ENCODE measurements at places on chromosomes 12 and 14.

DNA sequence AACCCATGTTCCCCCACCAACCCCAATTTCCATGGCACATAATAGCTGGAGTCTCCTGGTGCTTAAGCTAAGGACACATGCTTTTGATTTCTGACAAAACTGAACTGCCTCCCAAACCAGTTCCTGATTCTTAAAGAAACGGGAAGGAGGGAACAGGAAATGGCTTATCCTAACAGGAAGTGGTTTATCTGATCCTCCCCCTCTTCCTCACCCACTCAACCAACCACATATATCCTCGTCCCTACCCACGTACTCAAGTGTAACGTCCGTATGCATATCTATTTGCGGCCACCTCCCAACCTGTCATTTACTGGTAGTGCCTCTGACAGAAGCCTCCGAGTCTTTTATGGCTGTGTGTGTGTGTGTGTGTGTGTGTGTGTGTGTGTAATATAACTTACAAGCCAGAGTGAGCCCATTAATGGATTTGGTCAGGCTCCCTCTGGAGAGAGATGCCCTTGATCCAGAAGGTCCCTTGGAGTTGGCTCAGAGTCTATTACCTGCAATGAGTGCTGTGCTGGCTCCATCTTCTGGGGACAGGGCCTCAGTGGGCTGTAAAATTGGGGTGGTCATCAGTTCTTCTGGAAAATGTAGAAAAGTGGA is 7.7 kb downstream of the DAZAP2 start:
- no peak for DNase-seq

- no peak for DNase-seq
Observed at GRCh38 chr12:256958-257357, 5.7 kb downstream of the SLC6A13 start.

- DNase-seq = no peak
Observed at GRCh38 chr12:68397566-68398158, 65.5 kb upstream of the MDM1 start.

DNA sequence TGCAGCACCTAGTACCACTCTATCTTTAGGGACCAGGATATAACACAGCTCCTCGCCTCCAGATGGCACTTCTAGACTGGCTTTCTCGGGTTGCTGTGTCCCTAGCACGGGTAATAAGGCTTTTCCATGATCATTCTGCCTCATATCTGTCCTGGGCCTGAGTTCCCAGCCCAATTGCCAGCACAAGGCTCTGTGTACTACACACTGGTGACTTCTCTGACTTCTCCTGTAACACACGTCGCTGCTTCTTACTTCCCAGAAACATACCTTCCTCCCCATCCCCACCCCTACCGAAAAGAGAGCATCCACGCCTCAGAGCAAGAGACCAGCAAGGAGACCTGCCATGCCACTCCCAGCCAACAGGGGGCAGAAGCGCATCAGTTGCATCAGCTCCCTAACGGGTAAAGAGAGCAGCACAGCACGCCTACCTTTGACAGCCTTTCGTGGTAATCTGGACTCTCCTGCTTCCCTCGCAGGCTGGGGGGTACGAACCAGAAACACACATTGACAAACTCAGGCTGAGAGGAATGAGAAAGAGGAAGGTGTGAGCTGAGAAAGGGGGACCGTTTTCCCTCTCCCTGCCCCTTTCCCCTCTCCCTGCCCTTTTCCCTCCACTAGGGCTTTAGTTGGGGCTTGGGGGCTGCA is 21.2 kb upstream of the ZNF740 start:
- no peak for DNase-seq

DNA sequence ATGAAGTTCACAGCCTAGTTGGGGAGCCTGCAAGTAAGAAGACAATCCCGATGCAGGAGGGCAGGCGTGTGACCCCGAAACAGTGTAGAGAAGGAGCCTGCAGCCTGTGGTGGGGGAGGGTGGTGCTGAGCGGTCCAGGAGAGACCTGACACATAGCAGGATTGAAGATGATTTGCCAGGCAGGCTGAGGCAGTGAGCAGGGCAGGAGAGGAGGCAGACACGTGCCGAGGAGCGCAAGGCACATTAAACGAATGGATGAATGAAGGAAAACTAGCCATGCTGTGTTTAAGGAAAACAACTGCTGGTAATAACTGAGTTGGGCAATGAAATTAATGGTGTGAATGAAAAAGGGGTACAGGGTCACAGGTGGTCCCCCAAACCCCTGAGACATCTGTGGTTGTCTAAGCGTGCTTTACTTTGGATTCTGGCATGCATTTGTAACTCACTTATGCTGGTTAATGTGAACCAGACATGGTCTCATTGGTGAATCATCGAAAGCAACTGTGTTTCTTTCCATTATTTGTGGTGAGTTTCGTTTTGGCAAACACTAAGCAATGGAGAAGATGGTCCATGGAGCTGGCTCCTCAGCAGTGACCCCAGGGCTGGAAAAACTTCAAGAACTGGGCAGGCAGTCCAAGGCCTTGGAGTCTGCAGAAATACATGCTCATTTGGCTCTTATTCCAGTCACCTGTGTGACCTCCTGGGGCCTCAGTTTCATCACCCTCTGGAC is 96.9 kb upstream of the EVL start:
- DNase-seq = no peak

GRCh38 chr14:37114002-37114401 is 58.4 kb downstream of the SLC25A21 start:
- DNase-seq = no peak

- DNase-seq = no peak
Observed at GRCh38 chr14:51419685-51420084, 179.6 kb downstream of the TMX1 start.

GRCh38 chr14:70077720-70078119 is 111.0 kb downstream of the SLC8A3 start:
- no peak for DNase-seq

DNA sequence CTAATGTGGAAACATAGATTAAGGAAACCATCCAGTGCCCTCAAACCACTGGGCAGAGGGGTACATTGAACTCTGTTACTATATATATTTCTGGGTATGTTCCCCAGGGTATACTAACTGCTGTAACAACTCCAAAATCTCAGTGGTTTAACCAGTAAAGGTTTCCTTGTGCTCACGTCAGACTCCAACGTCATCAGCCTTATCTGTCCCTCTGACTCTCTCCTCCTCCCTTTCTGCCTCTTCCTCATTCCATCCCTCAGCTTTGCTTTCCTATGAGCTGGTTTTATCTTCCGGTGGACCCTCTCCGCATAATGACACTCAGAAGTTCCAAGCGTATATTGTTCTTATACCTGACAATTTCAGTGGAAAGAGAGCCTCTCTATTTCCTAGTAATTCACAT is 21.2 kb upstream of the SMCO2 start:
- no peak for DNase-seq

DNA sequence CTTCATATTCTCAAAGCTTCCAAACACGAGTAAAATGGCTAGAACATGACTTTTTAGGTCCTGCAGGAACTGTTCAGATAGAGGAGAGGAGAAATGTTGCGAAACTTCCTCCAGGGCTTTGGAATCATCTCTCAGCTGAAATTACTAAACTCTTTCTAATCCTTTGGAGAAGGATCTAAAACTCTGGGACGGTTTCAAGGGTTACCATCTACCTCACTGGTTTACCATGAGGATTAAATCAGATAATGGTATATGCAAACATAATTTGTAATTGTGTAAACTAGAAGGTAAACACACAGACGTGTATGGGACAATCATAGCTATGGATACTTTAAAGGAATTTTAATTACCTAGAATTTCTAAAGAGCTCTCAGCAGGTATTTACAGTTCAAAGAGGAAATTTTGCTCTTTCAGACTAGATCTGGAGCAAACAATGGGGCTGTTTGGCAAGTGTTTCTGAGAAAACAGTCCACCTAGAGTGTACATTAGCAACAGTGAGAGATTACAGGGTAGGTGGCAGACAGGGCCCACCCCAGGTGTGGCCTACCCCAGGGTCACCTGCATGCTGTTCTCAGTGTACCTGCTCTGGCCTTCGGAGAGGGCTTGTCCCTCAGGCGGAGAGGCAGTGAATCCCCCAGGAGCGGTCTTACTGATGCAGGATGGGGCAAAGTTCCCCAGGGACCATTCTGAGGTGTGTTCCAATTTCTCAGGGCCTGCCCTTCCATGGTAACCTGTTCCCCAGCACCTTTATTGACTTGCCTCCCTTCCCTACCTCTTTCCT is 124.7 kb upstream of the MAX start:
- DNase-seq = no peak

DNA sequence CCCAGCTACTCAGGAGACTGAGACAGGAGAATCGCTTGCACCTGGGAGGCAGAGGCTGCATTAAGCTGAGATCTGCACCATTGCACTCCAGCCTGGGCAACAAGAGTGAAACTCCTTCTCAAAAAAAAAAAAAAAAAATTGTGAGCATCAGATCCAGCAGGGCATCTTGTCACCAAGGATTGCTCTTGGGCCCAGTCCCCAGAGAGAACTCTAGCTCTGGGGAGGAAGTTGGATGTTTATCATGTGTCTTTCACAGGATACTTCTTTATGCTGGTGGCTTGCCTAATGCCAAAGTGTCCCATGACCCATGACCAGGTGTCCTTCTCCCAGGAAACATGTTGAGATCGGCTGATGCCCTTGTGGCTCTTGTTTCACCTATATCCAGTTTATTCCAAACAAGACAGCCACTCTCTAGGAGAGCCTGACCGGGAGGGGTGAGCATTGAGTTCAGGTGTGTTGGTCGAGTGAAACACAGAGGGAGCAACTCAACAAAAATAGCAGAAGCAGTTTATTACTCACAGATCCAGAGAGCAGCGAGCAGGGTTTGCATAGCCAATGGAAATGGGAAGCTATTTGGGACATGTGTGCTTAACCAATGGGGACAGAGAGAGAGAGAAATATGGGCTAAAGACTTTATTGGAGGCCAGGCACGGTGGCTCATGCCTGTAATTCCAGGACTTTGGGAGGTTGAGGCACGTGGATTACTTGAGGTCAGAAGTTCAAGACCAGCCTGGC is 6.6 kb upstream of the TCHP start:
- no peak for DNase-seq

GRCh38 chr12:80015660-80016059 is 80.8 kb upstream of the PPP1R12A start:
- DNase-seq = no peak

- DNase-seq = peak; percentile 80
Observed at GRCh38 chr14:33332497-33332896, 393.8 kb downstream of the NPAS3 start.

DNA sequence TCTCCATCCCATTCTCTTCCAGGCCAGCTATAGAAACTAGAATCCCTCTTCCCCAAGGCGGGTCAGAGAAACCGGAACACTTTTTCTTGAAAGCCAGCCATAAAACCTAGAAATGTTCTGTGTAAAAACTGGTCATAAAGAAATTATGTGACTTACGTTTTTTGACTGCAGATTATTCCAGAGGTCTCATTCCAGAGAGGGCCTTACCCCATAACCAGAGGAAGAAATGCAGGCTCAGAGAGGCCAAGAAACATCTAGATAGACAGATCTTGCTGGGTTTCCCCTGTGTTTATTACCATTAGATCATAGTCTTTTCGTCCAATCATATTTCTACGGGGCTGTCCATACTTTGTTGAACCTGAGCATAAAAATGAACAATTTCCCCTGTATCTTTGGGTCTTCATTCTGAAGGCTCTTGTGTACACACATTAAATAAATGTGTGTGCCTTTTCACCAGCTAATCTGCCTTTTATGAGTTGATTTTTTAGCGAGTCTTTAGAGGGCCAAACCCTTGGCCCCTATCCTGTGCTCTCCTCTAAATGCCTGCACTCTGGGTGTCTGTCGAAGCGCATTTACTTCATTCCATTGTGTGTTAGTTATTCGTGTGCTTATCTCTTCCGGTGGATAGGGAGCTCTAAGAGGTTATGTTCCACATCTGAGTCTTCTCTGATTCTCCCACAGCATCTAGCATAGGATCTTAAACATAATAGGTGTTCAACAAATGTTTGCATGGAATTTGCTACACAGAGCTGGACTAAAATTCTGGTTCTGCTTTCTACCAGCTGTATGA is 163.0 kb downstream of the ADCK1 start:
- DNase-seq = no peak

DNA sequence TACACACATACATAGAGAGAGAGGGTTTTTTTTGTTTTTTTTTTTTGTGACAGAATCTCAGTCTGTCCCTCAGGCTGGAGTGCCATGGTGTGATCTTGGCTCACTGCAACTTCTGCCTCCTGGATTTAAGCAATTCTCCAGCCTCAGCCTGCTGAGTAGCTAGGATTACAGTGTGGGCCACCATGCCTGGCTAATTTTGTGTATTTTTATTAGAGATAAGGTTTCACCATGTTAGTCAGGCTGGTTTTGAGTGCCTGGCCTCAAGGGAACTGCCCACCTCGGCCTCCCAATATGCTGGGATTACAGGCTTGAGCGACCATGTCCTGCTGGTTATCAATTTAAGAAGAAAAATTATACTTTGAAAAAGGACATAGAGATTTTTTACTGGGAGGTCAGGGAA is 710.6 kb downstream of the SLC6A15 start:
- no peak for DNase-seq
